GM23248 (cell line): ENCODE measurements at places on chromosomes 16 and 17. TPM values are rescaled to one million over a fixed set of nuclear protein-coding genes. Genes with fewer than 3 reads are reported as not detected.

GRCh38 chr17:55717898-55718735 is 4.5 kb downstream of the TMEM100 start:
- no peaks in the 10 kb centered on the region for H3K27me3 ChIP-seq
- H3K4me1 ChIP-seq, result peaks cover 13% of the 10 kb centered on the region

SEPTIN12 gene
- total RNA-seq, result not detected in 2 replicates

GRCh38 chr16:50665128-50665878 is 15.8 kb downstream of the SNX20 start:
- DNase-seq, result peak; percentile 87
- H3K36me3 ChIP-seq, result no peaks in the 10 kb centered on the region
- no peaks in the 10 kb centered on the region for H3K27me3 ChIP-seq
- H3K4me3 ChIP-seq, result peak overlapping the region; percentile 82

SDR42E1 gene
- not detected in 2 replicates for total RNA-seq

- H3K36me3 ChIP-seq, result no peaks in the 10 kb centered on the region
- H3K27ac ChIP-seq, result no peak overlapping the region
- no peaks in the 10 kb centered on the region for H3K27me3 ChIP-seq
- H3K4me1 ChIP-seq, result no peaks in the 10 kb centered on the region; the same call in 1 of the 2 replicates
Measured at GRCh38 chr16:11402745-11403533, 57.7 kb downstream of the RMI2 start.

GRCh38 chr17:69055334-69055733 is 5.4 kb downstream of the ABCA9 start:
- H3K4me1 ChIP-seq, result peaks cover 27% of the 10 kb centered on the region
- no peak overlapping the region for H3K4me3 ChIP-seq
- no peaks in the 10 kb centered on the region for H3K36me3 ChIP-seq
- no peak for DNase-seq

DNA sequence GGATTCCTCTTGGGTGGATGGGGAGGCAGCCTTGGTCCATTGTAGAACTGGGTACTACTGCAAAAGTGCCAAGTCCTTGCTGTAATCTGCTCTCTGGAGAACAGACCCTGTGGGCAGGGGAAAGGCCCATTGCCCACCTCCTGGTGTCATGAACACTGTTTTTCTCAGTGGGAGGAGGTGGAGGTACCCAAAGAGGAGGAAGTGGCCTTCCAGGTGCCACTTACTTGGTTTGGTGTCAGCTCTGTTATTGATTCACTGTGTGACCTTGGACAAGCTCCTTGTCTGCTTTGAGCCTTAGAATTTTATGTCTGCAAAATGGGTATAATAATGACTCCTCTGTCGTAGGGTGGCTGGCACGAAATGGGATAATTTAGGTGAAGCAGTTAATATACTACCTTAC is 55.8 kb downstream of the PLCG2 start:
- no peak for DNase-seq
- 0 out of 2 replicates have a peak, but pooled peaks cover 5% of the 10 kb centered on the region for H3K27me3 ChIP-seq
- no peak overlapping the region for H3K4me3 ChIP-seq

DNA sequence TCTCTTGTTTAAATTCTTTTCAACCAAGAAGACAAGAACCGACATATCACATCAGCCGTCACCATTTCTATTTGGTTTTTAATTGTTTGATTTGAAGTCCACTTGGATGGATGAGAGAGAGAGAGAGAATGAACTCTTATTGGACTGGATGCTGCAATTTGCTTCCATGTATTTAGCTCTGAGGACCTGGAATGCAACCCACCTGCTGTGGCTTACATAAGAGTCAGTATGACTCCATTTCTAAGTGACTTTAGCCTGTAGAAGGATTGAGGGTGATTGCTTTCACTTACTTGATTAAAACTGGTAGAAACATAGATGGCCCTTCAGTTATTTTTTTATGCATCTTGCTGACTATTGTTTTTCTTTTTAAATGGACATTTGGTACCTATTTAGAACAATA is 296.1 kb downstream of the CNTNAP4 start:
- H3K4me1 ChIP-seq, result no peaks in the 10 kb centered on the region
- no peak for DNase-seq
- H3K4me3 ChIP-seq, result no peak overlapping the region
- H3K36me3 ChIP-seq, result no peaks in the 10 kb centered on the region

DNA sequence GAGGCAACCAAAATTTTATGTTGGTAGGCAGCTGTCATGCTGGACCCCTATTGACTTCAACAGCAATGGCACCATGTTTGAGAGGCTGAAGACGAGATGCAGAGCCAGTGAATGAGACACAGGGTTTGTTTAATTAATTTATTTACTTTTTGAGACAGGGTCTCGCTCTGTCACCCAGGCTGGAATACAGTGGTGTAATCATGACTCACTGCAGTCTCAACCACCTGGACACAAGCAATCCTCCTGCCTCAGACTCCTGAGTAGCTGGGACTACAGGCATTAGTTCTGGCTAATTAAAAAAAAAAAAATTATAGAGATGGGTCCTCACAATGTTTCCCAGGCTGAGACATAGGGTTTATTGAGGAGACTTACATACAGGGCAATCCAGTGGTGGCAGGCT is 36.2 kb upstream of the PPM1D start:
- H3K27ac ChIP-seq, result no peak overlapping the region
- DNase-seq, result no peak
- H3K4me1 ChIP-seq, result no peaks in the 10 kb centered on the region
- H3K27me3 ChIP-seq, result no peaks in the 10 kb centered on the region
- H3K4me3 ChIP-seq, result no peak overlapping the region
- H3K36me3 ChIP-seq, result no peaks in the 10 kb centered on the region

DNA sequence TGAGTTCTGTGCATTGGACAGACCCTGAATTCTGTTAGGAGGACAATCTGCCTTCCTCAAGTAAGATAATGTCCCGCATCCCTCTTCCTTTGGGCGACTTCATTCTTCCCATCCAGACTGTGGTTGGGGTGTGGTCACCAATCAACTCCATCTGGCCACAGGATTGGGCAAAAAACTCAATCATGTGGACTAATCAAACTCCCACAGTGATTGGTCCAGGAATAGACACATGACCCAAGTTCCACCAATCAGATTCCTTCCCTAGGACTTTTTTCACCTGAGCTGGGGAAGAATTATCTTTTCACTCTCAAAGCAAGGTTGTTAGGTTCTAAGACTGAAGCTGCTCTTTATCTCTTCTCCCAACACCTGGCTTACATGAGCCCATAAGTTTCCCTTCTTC is 13.2 kb upstream of the NKD1 start:
- H3K4me1 ChIP-seq, result no peaks in the 10 kb centered on the region
- no peaks in the 10 kb centered on the region for H3K36me3 ChIP-seq
- H3K27ac ChIP-seq, result no peak overlapping the region
- no peak overlapping the region for H3K4me3 ChIP-seq
- no peaks in the 10 kb centered on the region for H3K27me3 ChIP-seq

- no peaks in the 10 kb centered on the region for H3K36me3 ChIP-seq
- no peak overlapping the region for H3K27ac ChIP-seq
- no peak for DNase-seq
- no peaks in the 10 kb centered on the region for H3K4me1 ChIP-seq
Measured at GRCh38 chr17:51736356-51736755, 422.2 kb downstream of the CA10 start.

DNA sequence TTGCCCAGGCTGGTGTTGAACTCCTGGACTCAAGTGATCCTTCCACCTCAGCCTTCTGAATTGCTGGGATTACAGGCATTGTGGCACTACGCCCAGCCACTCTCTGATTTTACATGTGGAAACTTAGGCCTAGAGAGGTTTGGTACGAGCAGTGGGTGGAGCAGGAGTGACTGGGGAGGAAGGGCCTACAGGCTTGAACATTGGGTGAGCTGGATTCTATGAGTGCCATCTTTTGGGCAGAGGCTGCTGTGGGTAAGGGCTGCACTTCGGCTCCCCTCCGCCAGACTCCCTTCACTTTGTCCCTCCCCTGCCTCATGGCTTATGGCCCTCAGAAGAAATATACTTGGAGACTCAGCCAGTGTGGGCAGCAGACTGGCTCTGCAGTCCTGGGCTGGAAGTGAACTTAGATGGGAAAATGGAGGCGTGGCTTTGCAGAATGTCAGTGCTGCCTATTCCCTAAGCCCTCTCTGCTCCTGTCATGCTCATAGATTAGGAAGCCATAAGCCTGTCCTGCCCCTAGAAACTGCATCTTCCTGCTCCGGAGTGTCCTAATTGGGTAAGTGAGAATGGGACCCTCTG is 9.5 kb upstream of the MRC2 start:
- H3K36me3 ChIP-seq, result 0 out of 2 replicates have a peak, but pooled peaks cover 10% of the 10 kb centered on the region
- H3K27ac ChIP-seq, result peak overlapping the region; percentile 41; the same call in 1 of the 2 replicates
- DNase-seq, result peak; percentile 66
- H3K27me3 ChIP-seq, result no peaks in the 10 kb centered on the region
- H3K4me1 ChIP-seq, result peaks cover 26% of the 10 kb centered on the region

- H3K4me3 ChIP-seq, result no peak overlapping the region
- no peak for DNase-seq
- no peaks in the 10 kb centered on the region for H3K36me3 ChIP-seq
- no peak overlapping the region for H3K27ac ChIP-seq
- no peaks in the 10 kb centered on the region for H3K27me3 ChIP-seq
- H3K4me1 ChIP-seq, result peaks cover 17% of the 10 kb centered on the region
Measured at GRCh38 chr16:48454051-48454450, 68.8 kb upstream of the SIAH1 start.

RTN4RL1 gene
- 0.22 TPM in 1 of 2 replicates, not detected in the other for total RNA-seq

DNA sequence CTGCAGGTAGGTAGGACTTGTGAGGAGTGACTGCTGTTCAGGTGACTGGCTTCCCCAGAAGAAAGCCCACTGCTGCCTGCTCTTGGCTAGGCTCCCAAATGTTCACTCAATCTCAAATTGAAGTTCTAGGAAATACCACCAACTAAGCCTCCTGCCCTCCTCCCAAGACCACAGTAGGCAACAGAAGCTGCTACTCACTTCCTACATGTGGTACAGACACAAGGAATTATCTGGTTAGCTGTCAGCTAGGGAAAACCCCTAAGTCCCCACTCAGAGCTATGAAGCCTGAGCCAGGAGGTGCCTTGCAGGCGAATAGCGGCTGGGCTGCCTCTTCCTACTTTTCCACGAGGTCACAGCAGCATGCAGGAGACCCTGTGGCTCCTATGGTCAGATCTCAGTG is 4.9 kb downstream of the FBXO39 start:
- no peak overlapping the region for H3K4me3 ChIP-seq
- no peaks in the 10 kb centered on the region for H3K36me3 ChIP-seq
- no peaks in the 10 kb centered on the region for H3K4me1 ChIP-seq

DNA sequence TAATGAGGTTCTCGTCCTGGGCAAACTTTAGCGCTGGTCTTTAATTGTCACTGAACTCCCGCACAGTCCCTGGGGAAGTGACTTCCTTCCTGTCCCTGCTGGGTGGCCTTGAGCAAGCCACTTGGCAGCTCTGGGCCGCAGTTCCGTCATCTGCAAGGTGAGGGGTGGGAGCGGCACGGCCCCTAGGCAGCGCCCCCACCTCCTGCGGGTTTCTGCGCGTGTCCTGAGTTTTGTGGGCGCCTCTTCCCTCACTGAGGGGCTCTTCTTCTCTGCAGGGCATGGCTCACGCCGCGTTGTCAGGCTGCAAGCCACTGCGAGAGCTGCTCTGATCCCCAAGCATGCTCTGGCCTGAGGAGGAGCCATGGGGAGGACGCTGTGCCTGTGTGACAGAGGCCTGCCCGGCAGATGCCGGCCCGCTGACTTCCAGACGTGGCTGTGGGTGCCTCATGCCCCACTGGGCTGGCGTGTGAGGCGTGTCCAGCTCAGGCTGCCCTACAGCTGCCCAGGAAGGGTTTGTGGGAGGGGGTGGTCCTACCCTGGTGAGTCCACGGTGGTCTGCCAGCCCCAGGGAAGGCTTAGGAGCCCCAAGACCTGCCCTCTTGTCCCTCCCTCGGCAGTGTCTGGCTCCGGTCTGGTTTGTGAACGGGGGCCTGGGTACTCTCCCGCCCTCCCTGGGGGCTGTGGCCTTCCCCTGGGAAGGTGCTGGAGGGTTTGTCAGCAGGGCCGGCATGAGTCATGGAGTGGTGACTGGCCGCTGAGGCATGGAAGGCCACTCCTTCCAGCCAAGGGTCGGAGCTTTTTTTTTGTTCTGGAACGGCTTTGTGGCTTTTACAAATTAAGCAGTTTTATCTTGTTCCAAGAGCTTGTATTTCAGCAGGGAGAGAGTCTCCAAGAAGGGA is 182.0 kb downstream of the SEC14L1 start:
- no peaks in the 10 kb centered on the region for H3K27me3 ChIP-seq
- H3K4me3 ChIP-seq, result peak overlapping the region; percentile 91
- H3K4me1 ChIP-seq, result peaks cover 38% of the 10 kb centered on the region
- no peaks in the 10 kb centered on the region for H3K36me3 ChIP-seq
- peak overlapping the region; percentile 99 for H3K27ac ChIP-seq

PKD1 gene
- total RNA-seq, result 200 and 201 TPM in 2 replicates

DNA sequence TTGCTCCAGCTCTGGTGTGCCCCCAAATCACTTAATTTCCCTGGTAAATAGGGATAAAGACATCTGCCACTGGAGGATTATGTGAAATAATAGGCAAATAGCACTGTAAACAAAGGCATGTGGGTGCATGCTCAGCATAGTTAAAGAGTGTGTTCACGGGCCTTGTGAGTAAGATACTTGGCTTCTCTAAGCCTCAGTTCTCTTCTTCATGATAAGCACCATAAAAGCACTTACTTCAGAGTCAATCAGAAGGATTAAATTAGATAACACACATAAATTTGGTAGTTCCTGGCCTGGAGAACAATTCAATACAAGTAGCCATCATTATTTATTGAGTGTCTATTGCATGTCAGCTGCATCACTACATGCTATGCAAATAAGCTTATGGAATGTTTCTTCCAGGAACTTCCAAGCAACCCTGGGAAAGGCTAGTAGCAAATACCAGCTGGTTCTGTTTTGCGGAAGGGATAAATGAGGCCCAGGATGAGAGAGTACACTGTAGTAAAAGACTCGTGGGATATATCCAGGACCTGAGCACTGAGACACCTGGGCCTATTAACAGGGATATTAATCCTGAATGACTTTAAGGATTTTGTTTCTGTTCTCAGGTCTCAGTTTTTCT is 14.5 kb downstream of the CCL11 start:
- no peaks in the 10 kb centered on the region for H3K27me3 ChIP-seq
- DNase-seq, result peak; percentile 86
- peak overlapping the region; percentile 69 for H3K27ac ChIP-seq
- H3K4me1 ChIP-seq, result peaks cover 38% of the 10 kb centered on the region
- no peak overlapping the region for H3K4me3 ChIP-seq

BCAR1 gene
- total RNA-seq, result 84.0 and 87.0 TPM in 2 replicates

SOX8 gene
- total RNA-seq, result 0.43 and 0.89 TPM in 2 replicates

DNA sequence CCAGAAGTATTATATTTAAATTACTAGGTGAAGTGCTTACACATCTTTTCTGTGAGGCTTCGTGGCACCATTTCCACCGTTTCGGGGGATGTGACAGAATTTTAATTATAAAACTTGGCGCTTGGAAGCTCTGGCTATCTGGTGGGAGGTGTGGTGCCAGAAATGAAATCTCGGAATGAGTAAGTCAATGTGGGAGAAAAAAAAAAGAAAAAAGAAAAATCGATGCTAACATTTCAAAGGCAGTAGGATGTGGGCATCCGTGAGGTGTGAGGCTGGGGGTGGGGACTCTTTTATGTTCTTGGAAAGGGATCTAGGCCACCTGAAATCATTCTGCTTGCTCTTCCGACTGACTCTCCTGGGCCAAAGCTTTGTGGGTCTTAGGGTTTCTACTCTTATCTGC is 21.9 kb downstream of the CPPED1 start:
- H3K27me3 ChIP-seq, result no peaks in the 10 kb centered on the region
- no peak for DNase-seq
- no peaks in the 10 kb centered on the region for H3K36me3 ChIP-seq
- no peaks in the 10 kb centered on the region for H3K4me1 ChIP-seq
